ENCODE measurements at places on chromosomes 3 and 15.

- DNase-seq: peak; percentile 67
Observed at GRCh38 chr3:146646261-146646660, 41.1 kb upstream of the PLSCR5 start.

DNA sequence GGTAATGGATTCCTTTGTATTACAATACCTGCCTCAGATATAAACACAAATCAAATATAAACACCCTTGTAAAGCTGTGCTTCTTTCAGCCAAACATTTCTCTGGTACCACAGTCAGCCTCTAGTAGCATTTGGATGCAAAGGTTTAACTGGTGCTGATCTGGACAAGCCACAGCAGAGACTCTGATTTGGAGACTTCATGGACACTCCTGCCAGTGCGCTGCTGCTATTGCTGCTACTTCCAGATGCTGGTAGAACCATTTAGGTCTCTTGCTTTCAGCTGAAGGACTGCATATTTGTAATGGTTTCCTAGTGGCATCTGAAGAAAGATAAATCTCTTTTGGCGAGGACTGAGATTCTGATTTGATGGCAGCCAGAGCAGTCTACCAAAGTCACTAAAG lies 36.9 kb downstream of the NCK1 start:
- peak; percentile 55 for DNase-seq

DNA sequence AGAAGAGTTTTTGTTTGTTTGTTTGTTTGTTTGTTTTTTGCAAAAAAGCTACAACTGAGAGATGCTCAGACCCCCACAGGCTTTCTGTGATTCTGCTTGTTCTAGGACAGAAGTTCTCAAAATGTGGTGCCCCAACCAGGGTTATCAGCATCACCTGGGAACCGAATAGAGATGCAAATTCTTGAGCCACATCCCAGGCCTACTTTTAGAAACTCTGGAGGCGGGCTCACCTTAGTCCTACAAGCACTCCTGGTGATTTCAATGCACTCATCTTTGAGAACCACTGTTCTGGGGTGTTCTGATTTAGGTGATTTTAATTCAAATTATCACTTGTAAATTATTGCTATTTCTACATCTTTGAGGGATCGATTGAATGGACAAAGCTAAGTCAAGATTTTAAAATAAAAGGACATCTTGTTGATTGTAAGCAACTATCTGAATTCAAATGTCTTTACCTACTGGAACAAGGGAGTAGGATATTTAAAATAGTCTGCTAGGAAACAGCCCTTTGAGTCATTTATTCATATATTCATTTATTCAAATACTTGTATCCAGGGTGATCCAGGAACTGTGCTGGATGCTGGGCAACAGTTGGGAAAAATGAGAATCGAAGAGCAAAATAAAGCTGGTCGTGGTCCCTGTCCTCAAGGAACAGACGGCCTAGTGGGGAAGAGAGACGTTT lies 44.7 kb upstream of the CADPS start:
- DNase-seq: no peak

GRCh38 chr15:57444877-57445513 lies 68.7 kb downstream of the CGNL1 start:
- DNase-seq: peak; percentile 50

GRCh38 chr3:47193871-47194859 lies 30.3 kb upstream of the SETD2 start:
- no peak for DNase-seq

- DNase-seq: no peak
Observed at GRCh38 chr3:131393051-131393450, 11.5 kb downstream of the NUDT16 start.

DNA sequence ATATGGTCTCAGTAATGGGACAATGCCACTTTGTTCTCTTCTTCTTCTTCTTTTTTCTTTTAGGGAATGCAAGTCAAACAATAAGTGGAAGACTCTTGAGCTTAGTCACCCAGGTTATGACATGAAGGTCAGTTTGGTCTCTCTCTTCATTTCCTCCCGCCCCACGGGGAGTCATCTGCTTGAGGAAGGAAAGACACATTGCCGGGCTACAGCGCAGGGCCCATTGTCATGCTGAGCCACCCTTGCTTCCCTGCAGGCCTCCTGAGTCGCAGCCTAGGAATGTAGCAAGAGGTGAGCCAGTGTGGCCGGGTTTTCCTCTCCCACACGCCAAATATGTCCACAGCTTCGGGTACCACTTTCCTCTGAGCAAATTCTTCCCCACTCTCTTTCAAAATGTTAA lies 47.6 kb downstream of the RAP2B start:
- DNase-seq: peak; percentile 43

GRCh38 chr15:66945842-66946241 lies 119.6 kb upstream of the SMAD3 start:
- no peak for DNase-seq

Measured in trophoblast cell (in vitro differentiated cells and primary cell).